ENCODE measurements at places on chromosomes 3 and 15. TPM values are rescaled to one million over a fixed set of nuclear protein-coding genes. Genes with fewer than 3 reads are reported as not detected.

DNA sequence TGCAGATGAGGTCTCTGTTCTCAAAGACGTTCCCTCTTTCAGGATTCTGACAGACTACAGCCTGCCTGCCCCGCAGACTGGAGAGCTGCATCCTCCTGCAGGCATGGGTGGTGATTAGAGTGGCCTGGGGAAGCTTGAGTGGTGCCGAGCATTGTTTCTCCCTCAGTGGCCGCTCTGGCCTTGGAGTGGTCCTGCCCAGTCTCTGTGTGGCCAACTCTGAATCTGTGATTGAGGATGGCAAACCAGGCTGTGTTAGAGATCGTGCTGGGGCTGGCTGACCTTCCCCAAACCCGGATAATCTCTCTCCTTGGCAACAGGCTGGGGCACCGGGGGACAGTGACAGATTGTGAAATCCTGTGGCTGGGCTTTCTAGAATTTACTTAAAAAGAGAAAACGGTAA lies 11.0 kb upstream of the ADCY5 start:
- H3K27me3 ChIP-seq, result peaks cover 3% of the 10 kb centered on the region
- H3K4me3 ChIP-seq, result no peak overlapping the region
- H3K4me1 ChIP-seq, result no peaks in the 10 kb centered on the region
- no peak for DNase-seq

- no peak overlapping the region for H3K4me3 ChIP-seq
- H3K27ac ChIP-seq, result no peak overlapping the region
- H3K36me3 ChIP-seq, result no peaks in the 10 kb centered on the region
- no peak for DNase-seq
- H3K4me1 ChIP-seq, result no peaks in the 10 kb centered on the region
- no peaks in the 10 kb centered on the region for H3K27me3 ChIP-seq
These were observed 240.2 kb upstream of the ZNF717 start for GRCh38 chr3:76025561-76025960.

The THBS1 gene
- 377 TPM for total RNA-seq

The IL12A gene
- total RNA-seq, result 0.96 TPM

The COPG1 gene
- 149 TPM for total RNA-seq

The KCNAB1 gene
- total RNA-seq, result 3.2 TPM
